GM23248 (cell line): ENCODE measurements at places on chromosomes 13 and 19. TPM values are rescaled to one million over a fixed set of nuclear protein-coding genes. Genes with fewer than 3 reads are reported as not detected.

ZNF562 gene
- polyA plus RNA-seq: 7.2 and 8.0 TPM in 2 replicates

PSG6 gene
- 1.2 and 1.8 TPM in 2 replicates for polyA plus RNA-seq

LILRA2 gene
- not detected in 2 replicates for polyA plus RNA-seq

ZNF577 gene
- 7.6 and 9.3 TPM in 2 replicates for polyA plus RNA-seq

TMEM238 gene
- not detected in 2 replicates for polyA plus RNA-seq
